OCI-M1 (cell line): ENCODE measurements at places on chromosomes 7 and 10.
A peak's percentile ranks its signal among the peaks of the same experiment; 100 is the strongest.

DNA sequence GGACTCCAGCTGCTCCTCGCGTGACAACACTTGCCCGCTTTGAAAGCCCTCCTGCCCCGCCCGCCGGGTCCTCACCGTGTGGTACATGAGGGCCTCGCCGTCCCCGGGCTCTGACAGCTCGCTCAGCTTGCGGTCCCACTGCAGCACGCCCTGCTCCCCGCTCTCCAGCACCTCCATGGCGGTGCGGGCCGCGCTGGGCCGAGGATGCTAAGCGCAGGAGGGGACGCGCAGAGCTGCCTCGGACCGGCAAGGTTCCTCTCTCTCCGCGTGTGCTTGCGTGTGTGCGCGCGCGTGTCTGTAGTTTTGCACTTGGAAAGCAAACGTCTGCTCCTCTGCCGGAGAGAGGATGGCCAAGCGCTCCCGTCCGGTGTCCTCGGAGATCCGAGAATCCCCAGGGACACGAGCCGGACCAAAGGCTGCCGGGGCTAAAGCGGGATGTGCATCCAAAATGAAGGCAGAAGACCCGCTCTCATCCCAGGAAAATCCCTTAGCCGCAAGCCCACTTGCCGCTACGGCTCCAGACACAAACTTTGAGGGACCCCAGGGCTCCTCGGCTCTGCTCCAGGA, at the start of gene CREB3L2:
Gene CREB3L2, minus strand, starts transcription at position 558 of the 567 bp plus-strand sequence. Its CDS starts 381 bp downstream, at position 177.
- DNase-seq: peak; percentile 65

GRCh38 chr10:21406595-21407193, 118.8 kb downstream of the SKIDA1 start:
- DNase-seq: peak; percentile 65

DNA sequence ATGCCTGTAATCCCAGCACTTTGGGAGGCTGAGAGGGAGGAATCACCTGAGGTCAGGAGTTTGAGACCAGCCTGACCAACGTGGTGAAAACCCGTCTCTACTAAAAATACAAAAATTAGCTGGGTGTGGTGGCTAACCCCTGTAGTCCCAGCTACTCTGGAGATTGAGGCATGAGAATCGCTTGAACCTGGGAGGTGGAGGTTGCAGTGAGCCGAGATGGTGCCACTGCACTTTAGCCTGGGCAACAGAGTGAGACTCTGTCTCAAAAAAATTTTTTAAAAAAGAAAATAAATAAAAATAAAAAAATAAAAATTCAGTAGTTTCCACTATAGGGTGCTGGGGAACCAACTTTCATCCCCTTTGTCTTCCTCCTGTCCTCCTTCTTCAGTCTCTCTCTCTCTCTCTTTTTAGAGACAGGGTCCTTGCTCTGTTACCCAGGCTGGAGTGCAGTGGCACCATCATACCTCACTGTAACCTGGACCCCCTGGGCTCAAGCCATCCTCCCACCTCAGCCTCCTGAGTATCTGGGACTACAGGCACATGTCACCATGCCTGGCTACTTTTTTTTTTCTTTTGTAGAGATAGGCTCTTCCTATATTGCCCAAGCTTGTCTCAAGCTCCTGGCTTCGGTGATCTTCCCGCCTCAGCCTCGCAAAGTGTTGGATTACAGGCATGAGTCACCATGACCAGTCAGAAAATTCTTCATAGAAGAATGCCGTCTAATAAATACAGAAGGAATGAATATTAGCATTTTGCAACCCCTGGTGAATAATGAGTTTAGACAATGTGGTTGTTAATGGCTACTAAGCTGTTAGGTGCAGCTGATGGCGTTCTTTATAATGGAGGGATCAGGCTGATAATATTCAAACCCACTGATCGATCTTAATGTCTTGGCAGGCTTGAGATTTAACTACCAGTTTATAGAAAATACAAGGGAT, 20.6 kb downstream of the RBM20 start:
- peak; percentile 76 for DNase-seq

DNA sequence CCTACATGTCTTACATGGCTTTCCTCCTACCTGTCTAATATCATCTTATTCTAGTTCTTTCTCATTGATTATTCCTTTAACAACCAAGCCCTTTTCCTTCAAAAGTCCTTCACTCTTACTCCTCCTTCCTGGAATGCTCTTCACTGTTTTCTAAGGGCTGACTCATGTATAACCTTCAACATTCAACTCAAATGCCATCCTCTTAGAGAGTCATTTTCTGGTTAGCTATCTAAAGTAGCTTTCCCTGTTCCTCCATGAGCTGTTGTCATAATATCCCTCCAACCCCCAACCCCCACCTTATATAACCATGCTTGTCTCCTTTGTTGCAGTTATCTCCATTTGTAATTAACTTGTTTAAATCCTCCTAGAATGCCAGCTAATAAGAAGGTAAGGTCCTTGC, 286.8 kb downstream of the ADK start:
- no peak for DNase-seq

GRCh38 chr7:39721919-39722597, 98.7 kb downstream of the RALA start:
- no peak for DNase-seq

DNA sequence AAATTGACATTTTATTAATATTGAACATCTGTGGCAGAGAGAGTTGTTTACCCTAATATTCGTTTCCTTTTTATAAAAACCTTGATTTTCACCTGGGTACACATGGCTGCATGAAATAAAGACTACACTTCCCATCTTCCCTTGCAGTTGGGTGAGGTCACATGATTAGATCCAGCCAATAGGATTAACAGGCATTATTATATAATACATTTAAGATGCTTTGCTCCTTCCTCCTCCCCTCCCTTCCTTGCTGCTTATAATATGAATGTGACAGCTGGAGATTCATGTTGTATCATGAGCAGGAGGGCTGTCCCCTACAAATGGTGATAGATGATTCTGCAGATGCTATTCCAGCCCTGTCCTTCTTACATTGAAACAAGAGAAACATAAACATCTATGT, 146.6 kb downstream of the SH2D4B start:
- DNase-seq: peak; percentile 53

- no peak for DNase-seq
Measured at GRCh38 chr10:96238646-96239623, 32.4 kb downstream of the BLNK start.

DNA sequence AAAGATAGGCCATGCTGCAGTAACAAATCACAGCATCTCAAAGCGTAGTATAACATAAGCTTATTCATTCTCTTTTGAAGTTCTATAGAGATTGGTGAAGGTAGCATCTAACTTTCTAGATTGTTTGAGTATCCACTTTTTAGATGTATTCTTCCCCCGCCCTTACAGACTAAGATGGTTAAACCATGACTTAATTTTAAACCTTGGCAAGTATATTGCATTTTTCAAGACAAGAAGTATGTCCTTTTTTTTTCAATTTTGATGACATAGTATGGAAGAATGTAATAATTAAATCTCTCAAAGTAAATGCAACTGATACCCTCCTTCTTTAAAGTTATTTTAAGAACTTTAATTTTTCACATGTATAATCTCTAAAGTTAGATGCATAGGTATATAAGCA, 190.0 kb downstream of the KCND2 start:
- DNase-seq: no peak

DNA sequence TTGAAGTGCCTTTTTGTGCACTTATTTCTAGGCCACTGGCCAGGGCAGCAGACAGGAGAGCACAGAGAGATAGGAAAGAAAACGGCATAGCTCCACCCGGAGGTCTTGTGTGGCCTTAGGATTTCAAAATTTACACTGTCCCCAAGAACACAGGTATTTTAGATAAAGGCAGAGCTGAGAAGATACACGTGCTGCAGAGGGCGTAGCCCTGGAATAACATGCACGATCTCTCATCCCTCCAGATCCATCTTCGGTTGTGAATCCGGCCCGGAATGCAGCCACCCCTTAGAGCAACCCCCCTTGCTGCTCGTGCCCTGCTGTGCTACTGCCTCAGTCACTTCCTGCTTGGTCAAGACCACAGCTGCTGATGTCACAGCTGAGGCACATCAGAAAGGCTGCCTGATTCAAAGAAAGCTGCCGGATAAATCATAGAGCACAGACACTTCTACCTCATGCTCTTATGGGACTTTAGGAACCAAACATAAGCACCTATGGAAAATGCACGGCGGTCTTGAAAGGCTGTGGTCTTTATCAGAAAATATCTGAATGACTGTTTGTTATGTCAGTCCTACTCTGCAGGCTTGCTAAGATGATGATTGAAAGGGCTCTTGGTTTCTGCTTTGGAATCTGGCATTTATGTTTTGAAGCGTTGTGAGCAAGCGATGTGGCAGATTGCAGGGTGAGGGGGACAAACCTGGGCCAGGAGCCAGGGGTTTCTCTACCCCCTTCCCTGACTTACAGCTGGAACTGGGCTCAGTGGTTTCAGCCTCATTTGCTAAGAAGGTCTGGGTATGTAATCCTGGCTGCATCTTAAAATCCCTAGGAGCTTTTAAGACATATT, 152.0 kb downstream of the SVIL start:
- peak; percentile 44 for DNase-seq

DNA sequence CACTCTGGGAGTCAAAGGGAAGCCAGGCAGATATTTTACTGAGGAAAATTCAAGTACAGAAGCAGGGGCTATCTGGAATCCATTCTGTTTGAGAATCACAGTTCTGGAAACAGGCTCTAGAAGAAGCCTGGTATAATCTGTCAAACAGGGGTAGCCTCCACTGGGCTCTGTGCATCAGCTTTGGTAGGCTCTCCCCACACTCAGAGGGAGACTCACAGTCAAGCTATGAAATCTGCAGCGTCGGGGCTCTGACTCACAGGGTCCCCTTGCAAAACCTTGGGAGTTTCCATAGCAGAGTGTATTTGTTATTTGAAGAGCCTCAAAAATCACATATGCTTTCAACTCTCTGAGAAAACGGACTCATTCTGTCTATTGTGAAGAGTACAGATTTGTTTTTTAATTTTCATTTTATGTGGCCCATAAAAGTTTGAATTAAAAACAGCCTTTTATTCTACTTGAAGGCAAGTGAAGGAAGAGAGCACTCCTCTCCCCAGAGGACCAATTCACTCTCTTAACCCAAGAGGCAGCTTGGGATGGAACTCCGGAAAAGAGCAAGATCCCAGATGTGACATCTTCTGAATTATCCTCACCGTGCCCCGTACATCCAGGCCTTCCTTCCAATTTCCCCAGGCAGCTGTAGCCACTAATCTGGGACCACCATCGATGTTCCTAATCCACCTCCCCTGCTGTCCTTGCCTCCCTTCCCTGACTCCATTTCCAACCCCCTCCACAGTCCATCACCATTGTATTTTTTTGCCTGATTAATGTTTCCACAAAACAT, 590.9 kb upstream of the MGMT start:
- DNase-seq: no peak

GRCh38 chr7:126179916-126180315, 1072.8 kb downstream of the GRM8 start:
- no peak for DNase-seq

DNA sequence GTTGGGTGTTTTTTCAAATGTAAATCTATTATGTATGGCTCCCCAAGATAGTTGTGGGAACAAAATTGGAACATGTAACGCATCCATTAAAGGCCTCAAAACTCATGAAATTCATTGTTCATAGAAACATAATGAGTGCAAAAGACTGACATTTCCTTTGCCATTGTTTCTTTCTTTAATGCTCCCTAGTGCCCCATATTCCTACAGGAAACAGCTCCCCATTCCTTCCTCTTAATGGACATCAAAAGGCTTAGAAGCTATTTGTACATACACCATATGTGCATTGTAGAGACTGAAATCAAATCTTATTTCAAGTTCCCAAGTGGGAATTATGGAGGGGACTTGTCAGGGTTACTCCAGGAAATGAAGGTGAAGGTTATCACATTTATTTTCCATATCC, 139.1 kb downstream of the AHR start:
- DNase-seq: no peak

- DNase-seq: peak; percentile 75
Measured at GRCh38 chr10:77970869-77971803, 44.6 kb upstream of the DLG5 start.

DNA sequence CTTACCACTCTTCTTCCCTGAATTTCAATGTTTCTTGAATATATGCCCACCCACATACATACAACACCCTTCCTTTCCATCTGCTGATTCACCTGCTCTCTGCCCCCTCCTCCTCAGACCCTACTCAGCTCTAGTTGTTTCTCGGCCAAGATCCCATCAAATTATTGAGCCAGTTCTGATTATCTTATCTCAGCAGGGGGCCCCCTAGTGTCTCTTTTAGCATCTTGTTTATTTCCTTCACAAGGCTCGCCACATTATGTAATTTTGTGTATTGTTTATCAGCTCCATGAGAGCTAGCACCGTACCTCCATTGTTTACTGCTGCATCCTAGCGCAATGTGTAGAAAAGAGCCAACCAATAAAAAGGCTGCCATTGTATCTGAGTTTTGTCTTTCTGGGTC, 71.9 kb downstream of the FAM13C start:
- peak; percentile 2 for DNase-seq

DNA sequence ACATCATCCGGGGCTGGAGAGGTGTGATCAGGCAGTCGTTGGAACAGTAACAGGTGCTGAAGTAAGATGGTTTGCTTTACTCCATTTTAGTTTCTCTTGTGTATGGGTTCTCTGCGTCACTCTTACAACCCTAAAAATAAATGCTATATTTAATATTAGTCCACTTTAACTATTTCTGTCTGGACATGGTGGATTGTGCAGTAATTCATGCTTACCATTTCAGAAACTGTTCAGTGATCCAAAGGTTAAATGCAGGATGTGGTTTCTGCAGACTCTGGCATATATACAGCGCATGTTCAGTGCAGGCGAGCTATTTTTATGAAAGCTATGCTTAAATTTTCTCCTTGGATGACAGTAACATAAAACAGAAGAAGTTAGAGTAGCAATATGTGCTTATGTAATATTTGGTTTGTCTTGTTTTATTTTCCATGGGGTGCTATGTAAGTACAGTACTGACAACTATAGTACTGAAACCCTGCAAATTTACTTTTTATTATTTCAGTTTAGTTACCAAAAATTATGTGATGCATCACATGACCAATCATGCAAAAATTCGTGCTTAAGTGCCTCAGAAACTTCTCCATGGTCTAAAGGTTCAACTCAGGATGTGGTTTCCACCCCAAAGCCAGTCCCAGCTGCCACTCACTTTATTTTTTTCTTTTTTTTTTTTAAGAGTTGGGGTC, 46.6 kb upstream of the GRID1 start:
- DNase-seq: no peak

DNA sequence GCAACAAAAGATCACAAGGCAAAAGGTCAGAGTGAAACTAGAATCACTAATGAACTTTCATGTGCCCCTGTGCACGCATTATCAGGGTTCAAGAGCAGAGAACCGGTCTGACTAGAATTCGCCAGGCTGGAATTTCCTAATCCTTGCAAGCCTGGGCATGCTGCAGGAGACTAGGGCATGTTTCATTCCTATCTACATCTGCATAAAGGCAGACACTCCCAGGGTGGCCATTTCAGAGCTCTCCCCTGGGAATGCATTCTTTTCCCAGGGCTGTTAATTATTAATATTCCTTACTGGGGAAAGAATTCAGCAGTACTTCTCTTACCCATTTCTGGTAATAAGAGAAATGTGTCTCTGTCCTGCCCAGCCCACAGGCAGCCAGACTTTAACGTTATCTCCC, 90.5 kb downstream of the CDC14C start:
- no peak for DNase-seq
